ENCODE measurements at places on chromosomes 11 and 22.

DNA sequence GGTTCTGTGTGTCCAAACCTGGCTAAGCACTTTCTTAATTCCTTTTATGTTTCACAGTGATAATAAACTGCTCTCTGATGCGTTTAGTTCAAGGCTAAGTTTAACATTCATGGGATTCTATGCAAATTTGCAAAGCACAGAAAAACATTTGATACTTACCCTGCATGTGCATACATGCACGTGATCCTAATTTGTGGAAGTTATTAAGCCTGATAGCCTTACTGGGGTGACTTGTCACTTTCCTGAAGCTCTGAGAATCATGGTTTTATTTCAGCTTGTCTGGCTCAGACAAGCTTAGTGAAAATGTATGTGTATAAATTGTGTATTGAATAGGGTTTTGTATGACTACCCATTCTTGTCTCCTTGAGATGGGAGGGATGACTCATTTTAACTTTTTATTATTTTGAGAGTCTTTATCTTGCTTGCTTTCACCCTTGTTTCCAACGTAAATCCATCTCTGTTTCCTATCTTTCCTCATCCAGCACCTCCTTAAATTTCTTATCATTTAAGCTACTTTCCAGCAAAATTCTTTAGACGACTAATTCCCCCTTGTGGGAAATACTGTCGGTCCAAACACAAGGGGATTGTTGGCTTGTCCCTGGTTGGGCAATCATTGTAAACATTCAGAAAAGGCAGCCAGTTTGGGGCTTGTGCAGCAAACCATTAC, 167.1 kb downstream of the C11orf91 start:
- no peak for DNase-seq

DNA sequence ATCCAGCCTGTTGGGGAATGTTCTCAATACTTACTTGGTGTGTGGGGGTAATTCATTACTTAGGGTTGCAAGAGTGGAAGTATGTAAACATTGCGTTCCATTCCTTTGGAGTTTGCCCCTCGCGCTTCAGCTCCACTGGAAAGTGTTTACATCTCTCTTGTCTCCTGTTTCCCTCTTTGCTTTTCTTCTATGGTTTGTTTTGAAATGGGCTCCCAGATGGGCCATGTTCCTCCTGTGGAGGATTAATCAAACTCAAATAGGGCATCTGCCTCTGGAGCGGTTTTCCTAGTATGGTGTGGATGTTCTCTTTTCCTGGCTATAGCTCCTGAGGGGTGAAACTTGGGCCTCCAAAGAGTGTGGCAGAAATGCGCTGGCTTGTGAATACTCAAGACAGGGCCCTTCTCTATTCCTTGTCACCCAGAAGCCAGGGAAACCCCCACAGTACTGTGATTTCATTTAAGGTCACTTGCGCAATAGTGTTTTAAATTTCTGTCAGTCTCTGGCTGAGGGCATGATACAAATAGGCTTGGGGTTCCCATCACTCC, 51.9 kb downstream of the CD44 start:
- DNase-seq = no peak

- DNase-seq = no peak
Measured at GRCh38 chr11:657691-658126, 20.6 kb downstream of the DRD4 start.

- peak; percentile 38 for DNase-seq
Measured at GRCh38 chr11:102592634-102593581, 32.2 kb downstream of the MMP20 start.

DNA sequence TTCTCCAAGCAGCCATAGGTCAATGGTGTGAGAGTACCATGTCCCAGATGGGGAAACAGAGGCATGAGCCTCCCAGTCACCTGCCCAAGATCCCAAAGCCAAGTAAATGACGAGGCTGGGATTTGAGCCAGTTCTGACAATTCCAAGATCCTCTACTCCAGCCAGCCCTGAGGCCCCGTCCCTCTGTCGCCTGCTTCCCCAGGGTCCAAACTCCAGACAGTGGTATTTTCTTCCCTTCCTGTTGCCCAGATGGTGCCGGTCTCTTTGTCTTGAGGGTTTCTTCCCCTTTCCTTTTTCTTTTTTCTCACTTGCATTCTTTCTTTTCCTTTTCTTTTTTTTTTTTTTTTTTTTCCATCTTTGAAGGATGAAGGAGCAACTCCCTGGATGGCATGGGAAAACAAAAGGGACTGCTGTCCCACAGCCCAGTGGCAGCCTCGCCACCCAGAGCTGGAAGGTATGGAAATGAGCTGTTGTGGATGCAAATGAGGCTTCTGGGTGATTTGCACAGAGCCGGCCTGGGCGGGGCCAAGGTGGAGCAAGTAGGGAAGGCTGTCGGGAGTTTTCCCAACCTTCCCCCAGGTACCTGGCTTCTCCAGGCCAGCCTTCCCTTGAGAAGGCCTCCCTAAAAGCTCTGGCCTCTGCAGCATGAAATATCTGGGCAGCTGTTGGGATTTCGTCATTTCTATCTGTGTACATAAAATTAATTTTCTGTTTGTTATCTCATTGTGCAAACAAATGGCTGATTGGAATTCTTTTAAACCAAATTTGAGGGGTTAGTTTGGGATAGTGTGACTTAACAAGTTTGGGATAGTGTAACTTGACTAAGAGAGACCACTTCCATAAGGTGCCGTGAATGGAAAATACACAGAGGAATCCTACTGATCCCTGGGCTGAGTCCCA, 146.8 kb downstream of the MN1 start:
- no peak for DNase-seq

GRCh38 chr22:23176645-23177027, 3.7 kb upstream of the BCR start:
- DNase-seq = no peak

DNA sequence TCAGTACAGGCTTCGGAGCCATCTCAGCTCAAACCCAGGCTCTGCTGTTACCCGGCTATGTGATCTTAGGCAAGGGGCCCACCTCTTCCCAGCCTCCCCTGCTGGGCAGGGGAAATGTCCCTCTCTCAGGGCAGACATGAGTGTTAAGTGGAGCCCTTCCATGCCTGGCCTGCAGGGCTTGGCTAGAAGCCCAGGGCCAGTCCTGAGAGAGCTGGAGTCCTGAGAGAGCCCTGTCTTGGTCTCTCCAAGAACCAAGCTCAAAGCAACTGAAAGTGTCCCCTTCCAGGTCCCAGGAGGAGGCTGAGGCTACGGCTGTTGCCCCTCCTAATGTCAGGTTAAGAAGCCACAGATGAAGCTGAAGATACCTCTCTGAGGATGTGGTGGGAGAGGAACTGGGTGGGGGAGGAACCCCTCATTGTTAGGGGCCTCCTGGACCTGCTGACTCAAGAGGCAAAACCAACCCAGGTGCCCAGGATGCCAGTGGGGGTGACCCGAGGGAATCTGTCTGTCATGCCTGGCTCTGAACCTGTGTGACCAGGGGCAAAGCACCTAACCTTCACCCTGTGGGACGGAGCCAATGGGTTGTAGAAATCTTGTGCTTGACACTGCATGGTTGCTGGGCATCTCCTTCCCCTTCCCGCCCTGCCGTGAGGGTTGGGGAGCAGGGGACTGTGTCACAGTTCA, 4.2 kb downstream of the ZP1 start:
- no peak for DNase-seq

- peak; percentile 89 for DNase-seq
Measured at GRCh38 chr22:29842740-29843139, 4.7 kb upstream of the ASCC2 start.

DNA sequence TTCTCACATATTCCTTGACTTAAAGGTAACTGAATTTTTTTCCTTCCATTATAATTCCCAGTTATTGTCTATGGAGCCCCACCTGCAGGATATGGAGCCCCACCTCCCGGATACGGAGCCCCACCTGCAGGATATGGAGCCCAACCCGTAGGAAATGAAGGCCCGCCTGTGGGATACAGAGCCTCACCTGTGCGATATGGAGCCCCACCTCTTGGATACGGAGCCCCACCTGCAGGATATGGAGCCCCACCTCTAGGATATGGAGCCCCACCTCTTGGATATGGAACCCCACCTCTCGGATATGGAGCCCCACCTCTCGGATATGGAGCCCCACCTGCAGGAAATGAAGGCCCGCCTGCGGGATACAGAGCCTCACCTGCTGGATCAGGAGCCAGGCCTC, 28.1 kb downstream of the WBP2NL start:
- no peak for DNase-seq

- DNase-seq = no peak
Measured at GRCh38 chr22:30221121-30221992, 25.2 kb downstream of the LIF start.

GRCh38 chr11:88212300-88212699, 37.1 kb upstream of the RAB38 start:
- no peak for DNase-seq

DNA sequence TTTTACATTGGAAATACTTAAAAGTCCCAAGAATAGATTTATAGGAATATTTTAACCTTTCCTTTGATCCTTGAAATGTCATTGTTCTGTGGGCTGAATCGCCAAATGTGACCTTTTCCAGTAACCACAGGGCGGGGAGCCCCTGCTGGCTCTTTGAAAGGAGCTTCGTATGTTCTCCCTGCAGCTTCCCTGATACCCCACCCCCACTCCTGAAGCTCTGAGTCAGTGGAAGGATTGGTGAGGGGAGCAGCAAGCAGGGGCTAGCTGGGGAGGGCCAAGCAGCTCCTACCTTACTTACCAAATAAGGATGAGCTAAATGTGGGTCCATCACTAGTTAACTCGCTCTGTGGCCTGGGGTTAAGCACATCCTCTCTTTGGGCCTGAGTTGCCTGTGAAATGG, 87.7 kb downstream of the CHST1 start:
- no peak for DNase-seq

DNA sequence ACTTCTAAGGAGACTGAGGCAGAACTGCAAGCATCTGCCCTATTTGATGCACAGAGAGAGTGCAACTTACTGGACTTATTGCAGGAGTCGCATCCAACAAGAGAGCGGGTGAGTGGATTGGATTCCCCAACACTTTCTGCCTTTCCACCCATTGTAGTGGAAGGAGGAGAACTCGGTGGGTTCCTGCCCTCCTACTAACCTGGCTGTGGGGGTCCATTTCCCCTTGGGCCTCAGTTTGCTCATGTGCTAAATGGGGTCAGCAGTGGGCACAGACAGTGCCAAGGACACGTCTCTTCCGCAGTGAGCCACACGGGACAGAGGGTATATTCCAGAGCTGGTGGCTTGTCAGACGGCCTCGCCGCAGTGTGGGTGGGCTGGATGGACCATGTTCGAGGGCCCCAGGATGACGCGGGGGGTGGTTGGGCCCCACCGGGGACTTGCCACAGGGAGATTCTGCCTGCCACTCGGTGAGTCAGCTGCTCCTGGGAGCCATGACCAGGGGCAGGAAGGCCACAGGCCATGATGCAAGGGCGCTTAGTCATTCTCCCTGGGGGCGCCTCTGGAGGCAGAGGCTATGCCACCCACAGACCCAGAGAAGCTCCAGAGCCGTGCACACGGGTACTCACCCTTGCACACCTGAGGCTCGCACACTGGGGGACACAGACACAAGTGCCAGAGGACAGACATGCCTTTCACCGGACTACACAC, 8.2 kb downstream of the ALX4 start:
- DNase-seq = peak; percentile 83

Data from RCC 7860 (cell line).